ENCODE measurements at places on chromosomes 1 and 21.

- no peak for DNase-seq
- no peak overlapping the region for H3K4me3 ChIP-seq
- no peaks in the 10 kb centered on the region for H3K36me3 ChIP-seq
- no peak overlapping the region for H3K27ac ChIP-seq
Measured at GRCh38 chr1:93605026-93605568, 76.5 kb downstream of the BCAR3 start.

DNA sequence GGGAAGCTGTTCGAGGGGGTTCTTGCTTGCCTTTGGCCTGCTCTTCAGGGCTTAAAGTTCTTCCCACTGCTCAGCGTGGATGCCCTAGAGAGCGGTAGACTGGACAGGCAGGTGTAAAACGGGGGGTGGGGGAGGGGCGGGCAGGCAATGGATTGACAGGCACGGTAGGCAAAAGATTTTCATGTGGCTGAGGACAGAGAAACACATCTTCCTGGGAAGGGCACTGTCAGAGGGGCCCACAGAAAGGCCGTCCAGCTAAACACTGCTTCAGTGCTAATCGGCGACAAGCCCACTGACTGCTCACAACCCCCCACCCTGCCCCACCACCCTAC, 412 bp downstream of the ABCA4 start:
- DNase-seq = no peak
- H3K4me1 ChIP-seq = no peaks in the 10 kb centered on the region
- H3K27ac ChIP-seq = no peak overlapping the region
- no peak overlapping the region for H3K4me3 ChIP-seq
- H3K36me3 ChIP-seq = no peaks in the 10 kb centered on the region

DNA sequence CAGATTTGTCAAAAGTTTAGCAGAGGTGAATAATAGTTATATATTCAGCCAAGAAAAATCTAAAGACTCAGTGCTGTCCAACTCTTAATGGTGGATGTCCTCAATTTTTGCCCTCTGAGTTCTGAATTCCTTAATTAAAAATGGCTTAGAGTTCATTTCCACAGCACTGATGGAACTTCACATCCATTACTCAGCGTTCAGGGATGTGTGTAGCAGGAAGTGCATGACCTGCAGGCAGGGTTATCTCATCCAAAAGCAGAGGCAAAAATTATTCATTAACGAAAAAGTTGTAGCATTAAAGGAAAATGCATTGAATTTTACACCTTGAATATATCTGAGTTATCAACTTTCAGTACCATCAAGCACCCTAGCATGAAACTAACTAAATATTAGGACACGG, 96.7 kb downstream of the ZP4 start:
- no peak for DNase-seq
- H3K4me1 ChIP-seq = no peaks in the 10 kb centered on the region
- H3K27me3 ChIP-seq = no peaks in the 10 kb centered on the region
- H3K4me3 ChIP-seq = no peak overlapping the region
- H3K36me3 ChIP-seq = peaks cover 38% of the 10 kb centered on the region

- no peak overlapping the region for H3K4me3 ChIP-seq
- H3K36me3 ChIP-seq = no peaks in the 10 kb centered on the region
- no peaks in the 10 kb centered on the region for H3K4me1 ChIP-seq
- H3K27ac ChIP-seq = no peak overlapping the region
Measured at GRCh38 chr1:216502528-216503162, 79.4 kb upstream of the USH2A start.

- DNase-seq = no peak
- H3K27me3 ChIP-seq = peaks cover 65% of the 10 kb centered on the region
- no peaks in the 10 kb centered on the region for H3K4me1 ChIP-seq
- no peaks in the 10 kb centered on the region for H3K36me3 ChIP-seq
- peak within 1 kb of the TSS; percentile 6 for H3K4me3 ChIP-seq
Measured at GRCh38 chr21:41507521-41508414, at the start of gene TMPRSS2. Gene TMPRSS2 (minus strand): TSS chr21:41508158. CDS start chr21:41498133, 10,025 bp downstream.

DNA sequence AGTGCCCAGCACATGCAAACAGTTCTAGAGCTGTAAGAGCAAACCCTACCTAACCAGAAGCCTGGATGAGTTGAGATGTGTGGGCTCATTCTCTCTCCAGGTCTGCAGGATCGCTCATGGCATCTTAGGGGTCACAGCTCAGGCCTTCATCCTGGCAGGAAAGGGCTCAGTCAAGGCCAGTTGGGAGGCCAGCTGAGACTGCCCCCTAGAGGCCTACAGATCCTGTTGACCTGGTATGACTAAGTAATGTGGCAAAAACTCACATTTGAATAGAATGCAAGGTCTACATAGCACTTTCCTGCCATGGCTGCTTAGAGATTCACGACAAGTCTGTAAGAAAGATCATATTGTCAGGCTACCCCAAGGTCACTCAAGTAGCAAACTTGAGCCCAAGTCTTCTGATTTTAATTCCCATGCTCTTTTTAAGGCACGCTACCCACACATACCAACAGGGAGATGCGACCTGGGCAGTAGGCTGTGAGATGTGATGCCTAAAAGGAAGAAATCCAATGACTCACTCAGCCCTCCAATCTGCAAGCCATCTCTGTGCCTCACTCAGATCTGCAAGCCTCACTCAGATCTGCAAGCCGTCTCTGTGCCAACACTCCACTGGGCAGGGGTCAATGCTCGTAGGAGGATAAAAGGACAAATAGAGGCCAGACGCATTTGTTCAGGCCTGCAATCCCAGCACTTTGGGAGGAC, 5.1 kb upstream of the CAPN8 start:
- DNase-seq = no peak
- no peak overlapping the region for H3K4me3 ChIP-seq
- no peaks in the 10 kb centered on the region for H3K36me3 ChIP-seq
- no peak overlapping the region for H3K27ac ChIP-seq
- no peaks in the 10 kb centered on the region for H3K27me3 ChIP-seq

- no peak overlapping the region for H3K27ac ChIP-seq
- H3K36me3 ChIP-seq = no peaks in the 10 kb centered on the region
- H3K27me3 ChIP-seq = no peaks in the 10 kb centered on the region
- no peak overlapping the region for H3K4me3 ChIP-seq
- H3K4me1 ChIP-seq = no peaks in the 10 kb centered on the region
Measured at GRCh38 chr1:47325528-47325927, 8.1 kb upstream of the CMPK1 start.

DNA sequence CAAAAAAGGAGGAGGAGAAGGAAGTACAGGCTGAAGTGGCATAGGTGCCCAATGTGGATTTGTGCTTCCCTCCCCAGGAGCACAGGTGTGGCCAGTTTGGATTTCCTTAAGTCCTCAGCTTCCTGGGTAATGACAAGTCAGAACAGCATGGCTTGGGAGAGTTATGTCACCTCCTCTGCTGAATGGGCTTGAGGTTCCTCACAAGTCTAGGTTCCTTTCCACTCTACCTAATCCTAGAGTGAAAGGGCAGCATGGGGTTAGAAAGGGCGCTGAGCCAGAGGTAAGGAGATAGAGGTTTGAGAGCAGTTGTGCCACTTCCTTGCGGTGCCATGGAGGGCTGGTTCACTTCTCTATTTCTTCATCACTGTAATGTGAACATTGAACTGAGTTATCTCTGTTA, 35.5 kb upstream of the IL20 start:
- no peak overlapping the region for H3K27ac ChIP-seq
- no peak for DNase-seq
- no peaks in the 10 kb centered on the region for H3K36me3 ChIP-seq
- H3K4me3 ChIP-seq = no peak overlapping the region
- peaks cover 5% of the 10 kb centered on the region for H3K27me3 ChIP-seq

DNA sequence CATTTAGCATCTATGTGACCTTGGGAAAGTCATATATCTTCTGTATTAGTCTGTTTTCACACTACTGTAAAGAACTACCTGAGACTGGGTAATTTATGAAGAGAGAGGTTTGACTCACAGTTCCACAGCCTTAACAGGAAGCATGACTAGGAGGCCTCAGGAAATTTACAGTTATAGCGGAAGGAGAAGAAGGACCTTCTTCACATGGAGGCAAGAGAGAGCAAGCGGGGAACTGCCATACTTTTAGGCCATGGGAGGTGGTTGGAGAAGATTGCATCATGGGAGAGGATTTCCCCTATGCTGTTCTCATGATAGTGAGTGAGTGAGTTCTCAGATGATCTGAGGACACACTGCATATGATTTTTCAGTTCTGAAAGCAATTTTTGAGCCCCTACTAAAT, 87.9 kb downstream of the CLEC20A start:
- H3K27me3 ChIP-seq = no peaks in the 10 kb centered on the region
- no peak for DNase-seq

DNA sequence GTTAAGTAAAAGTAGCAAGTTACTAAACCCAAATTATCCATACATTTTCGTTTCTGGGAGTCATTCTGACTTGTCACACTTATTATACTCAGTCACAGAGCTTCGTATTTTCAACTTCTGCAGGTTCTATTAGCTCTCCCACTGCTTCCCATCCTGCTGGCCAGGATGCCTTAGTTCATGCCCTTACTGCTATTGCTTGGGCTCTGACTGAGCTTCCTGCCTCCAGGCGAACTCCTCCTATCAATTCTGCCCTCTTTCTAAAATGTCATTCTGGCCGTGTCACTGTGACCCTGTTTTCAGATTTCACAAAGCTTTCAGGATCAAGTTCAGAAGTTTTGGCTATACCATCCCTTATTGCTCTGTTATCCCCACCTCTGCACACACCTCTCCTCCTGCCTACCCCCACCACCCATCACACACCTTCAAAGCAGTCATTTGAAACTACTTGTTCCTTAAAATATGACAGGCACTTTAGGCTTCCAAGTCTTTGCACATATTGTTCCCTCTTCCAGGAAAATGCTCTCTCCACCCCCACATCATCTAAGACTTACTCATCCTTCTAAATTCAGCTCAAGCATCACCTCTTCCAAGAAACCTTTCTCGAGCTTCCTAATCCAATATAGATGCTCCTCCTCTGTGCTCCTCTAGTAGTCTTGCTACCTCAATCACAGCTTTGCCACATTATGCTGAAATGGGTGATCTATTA, 278.0 kb downstream of the BRINP2 start:
- H3K27ac ChIP-seq = no peak overlapping the region
- DNase-seq = no peak
- peaks cover 46% of the 10 kb centered on the region for H3K4me1 ChIP-seq
- no peaks in the 10 kb centered on the region for H3K27me3 ChIP-seq

DNA sequence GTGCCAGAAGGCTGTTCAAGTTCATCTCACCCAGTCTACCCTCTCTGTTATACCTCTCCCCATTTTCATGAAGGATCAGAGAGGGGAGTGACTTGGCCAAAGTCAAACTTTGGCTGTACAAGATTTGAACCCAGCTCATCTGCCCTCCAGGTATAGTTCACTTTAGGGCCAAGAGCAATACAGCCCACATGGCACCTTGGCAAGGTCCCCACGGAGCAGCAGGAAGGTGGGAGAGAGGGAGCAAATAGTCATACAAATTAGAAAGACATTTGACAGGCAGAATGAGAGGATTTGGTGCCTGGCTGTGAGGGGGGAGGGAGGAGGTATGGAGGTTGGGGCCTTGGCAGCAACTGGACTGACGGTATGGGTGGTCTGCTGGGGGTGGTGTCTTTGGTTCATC, 1.0 kb downstream of the HPCAL4 start:
- no peak for DNase-seq
- no peak overlapping the region for H3K27ac ChIP-seq
- H3K4me1 ChIP-seq = peaks cover 20% of the 10 kb centered on the region
- peaks cover 73% of the 10 kb centered on the region for H3K27me3 ChIP-seq
- H3K36me3 ChIP-seq = no peaks in the 10 kb centered on the region
- no peak overlapping the region for H3K4me3 ChIP-seq

GRCh38 chr1:183126528-183126927, 59.5 kb upstream of the LAMC2 start:
- DNase-seq = no peak
- no peaks in the 10 kb centered on the region for H3K4me1 ChIP-seq
- H3K4me3 ChIP-seq = no peak overlapping the region
- H3K27me3 ChIP-seq = no peaks in the 10 kb centered on the region

- peaks cover 18% of the 10 kb centered on the region for H3K36me3 ChIP-seq
- DNase-seq = no peak
- H3K27me3 ChIP-seq = no peaks in the 10 kb centered on the region
- no peak overlapping the region for H3K4me3 ChIP-seq
- peak overlapping the region; percentile 98 for H3K27ac ChIP-seq
Measured at GRCh38 chr1:26789612-26789865, 1.8 kb downstream of the PIGV start.

DNA sequence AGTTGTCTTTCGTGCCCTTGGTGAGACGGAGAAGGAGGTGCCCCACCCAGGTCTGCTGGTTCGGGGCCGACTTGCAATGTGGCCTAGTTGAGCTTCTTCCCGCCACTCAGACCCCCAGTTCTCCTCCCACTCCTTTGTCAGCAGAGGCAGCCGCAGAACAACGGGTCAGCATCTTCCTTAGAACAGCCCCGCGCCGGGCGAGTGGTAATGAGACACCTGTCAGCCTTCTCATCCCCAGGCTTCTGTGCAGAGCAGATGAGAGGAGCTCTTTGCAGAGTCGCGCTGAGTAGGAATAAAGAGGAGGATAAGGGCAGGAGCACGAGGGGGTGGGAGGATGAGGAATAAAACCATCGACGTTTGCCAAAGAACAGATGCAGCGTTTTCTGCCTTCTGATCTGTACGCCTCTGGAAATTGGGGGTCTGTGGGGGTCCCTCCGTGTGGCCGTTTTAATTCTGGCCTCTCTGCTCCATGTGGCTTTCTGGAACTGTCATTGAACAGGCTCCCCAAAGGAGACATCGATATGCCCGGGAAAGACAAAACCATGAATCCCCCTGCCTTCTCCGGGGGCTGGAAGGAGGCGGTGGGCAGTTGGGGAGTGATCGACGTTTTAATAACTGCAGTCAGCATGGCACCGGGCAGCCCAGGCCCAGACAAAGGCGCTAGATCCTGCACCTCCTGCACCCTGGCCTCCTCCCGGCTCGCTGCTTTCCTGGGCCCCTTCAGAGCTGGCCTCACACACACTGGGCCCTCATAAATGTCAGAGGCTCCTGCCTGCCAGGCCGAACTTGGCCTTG, 27.5 kb upstream of the IGSF21 start:
- H3K4me3 ChIP-seq = no peak overlapping the region
- no peaks in the 10 kb centered on the region for H3K36me3 ChIP-seq
- peaks cover 59% of the 10 kb centered on the region for H3K27me3 ChIP-seq
- H3K4me1 ChIP-seq = no peaks in the 10 kb centered on the region

DNA sequence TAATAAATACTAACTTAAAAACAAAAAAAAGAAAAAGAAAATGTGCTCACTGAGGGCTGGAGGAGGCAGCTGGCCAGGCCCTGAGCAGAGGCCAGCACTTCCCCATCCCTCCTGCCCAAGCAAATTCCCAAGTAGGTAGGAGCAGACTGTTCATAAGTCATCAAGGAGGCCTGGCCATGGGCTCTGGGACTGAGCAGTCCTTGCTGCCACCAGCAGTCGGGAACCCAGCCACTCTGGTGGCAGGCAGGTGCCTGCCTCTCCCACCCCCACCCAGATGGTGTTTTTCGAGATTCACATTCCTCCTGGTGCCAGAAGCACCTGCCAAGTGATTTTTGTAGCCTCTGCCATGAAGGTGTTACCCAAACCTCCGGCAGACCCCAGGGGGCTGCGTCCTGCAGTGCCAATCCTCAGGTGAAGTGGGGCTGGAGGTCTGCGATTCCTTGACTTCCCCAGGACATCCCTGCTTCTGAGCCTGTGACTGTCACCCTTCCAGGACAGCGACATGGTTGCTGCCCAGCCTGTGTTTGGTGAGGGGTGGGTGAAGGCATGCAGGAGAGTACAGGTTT, 204.2 kb upstream of the TMEM51 start:
- no peaks in the 10 kb centered on the region for H3K27me3 ChIP-seq
- H3K4me1 ChIP-seq = peaks cover 45% of the 10 kb centered on the region
- H3K36me3 ChIP-seq = no peaks in the 10 kb centered on the region
- H3K27ac ChIP-seq = peak overlapping the region; percentile 87
- no peak for DNase-seq

Measured in tibial artery (tissue), 4 donors.